ENCODE measurements at places on chromosomes 7 and 10. TPM values are rescaled to one million over a fixed set of nuclear protein-coding genes. Genes with fewer than 3 reads are reported as not detected.

DNA sequence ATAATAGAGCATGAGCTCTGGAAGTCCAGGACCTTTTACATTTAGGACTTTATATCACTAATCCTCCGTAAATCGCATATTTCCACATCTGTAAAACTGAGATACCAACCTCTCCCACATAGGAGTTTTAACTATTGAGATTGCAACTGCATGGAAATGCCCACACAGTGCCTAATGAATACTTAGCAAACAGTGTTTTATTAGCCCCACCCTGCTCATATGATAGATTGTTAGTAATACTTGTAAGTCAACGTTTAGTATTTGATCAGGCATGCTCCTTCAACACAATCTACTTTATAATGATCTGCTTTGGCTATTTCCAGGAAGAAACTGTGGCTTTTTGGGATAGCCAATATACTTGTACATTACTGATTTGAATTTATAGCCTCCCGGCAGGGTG lies 8.5 kb downstream of the PDZD8 start:
- DNase-seq = no peak

DNA sequence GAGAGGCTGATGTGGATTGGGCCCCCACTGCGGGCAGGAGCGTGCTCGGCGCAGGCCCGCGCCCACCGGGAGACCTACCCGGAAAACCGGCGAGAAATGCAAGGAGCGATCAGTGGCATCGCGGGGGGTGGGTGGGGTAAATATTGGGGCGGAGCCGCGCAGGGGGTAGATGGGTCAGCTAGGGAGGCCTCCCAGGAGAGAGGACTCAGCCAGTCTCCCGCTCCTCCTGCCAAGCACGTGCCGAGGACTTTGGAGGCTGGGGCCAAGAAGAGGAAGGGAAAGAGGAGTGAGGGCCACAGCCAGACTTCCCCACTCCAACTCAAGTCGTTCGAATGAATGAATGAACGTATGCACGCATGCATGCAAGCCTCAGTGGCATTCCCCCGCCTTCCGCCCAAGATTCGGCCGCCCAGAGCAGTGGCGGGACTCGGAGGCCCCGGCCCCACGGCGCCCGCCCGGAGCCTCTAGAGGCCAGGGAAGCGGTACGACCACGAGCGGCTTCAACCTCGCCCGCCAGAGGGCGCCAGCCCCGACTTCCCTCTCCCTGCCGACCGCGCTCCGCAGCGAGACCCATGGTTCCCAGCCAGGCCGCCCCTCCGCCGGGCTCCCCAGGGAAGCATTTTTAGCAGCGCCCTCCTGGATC lies 3.6 kb downstream of the NPM3 start:
- no peak for DNase-seq

GRCh38 chr10:69901628-69902505 lies 100.2 kb downstream of the COL13A1 start:
- no peak for DNase-seq

- no peak for DNase-seq
Observed at GRCh38 chr7:74236284-74236683, 17.9 kb downstream of the RFC2 start.

- no peak for DNase-seq
Observed at GRCh38 chr7:8444468-8444769, 11.0 kb downstream of the NXPH1 start.

- no peak for DNase-seq
Observed at GRCh38 chr10:31071232-31072005, 39.8 kb upstream of the ZNF438 start.

DNA sequence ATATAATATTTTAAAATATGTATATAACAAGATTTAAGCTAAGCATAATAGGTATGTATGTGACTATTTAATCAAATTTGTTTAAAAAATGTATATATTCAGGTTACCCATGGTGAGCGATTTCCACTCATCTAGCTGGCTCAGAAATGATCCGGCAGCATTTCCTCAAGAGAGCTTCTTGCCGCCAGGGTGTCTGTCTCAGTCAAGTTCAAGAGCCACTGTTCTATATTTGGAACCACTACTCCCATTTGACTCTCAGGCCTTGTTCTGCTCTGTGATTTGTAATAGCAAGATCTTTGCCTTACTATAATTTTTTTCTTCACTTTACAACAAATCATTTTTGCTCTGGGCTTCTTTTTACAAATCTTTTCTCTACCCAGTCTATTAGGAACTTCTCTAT lies 48.7 kb upstream of the CNTNAP2 start:
- no peak for DNase-seq

DNA sequence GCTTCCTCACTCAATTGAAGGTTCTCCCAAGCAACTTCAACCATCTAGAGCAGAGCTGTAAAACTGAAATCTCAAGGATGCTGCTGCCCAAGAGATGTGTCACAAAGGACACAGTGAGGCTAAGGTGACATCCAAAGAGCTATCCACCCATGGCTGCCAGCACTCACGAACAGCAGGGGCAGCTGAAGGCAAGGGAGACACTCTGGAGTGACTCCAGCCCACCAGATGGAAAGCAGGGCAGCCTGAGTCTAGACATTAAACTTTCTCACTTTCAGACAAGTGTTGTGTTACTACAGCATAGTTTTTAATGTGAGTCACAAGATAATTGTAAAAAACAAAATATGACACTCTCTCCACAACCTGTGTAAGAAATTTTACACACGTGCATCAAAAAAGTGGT lies 113.5 kb downstream of the LARP4B start:
- DNase-seq = no peak

DNA sequence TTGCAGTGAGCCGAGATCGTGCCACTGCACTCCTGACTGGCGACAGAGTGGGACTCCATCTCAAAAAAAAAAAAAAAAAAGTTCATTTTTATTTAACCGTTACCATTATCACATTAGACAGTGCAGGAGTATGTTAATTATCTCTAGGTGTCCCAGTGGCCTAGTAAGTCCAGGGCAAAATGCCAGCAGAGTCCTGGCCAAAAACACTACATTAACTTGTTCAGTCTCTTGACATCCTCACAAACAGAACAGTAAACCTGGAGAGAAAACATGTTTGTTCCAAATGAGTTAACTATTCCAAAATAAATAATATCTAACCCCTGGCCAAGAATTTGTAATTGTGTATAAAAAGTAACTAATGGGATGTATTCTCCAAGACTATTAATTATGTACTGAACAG lies 43.2 kb downstream of the PTPRZ1 start:
- no peak for DNase-seq

GRCh38 chr10:103876155-103876554 lies 20.8 kb upstream of the SH3PXD2A start:
- DNase-seq = no peak

DNA sequence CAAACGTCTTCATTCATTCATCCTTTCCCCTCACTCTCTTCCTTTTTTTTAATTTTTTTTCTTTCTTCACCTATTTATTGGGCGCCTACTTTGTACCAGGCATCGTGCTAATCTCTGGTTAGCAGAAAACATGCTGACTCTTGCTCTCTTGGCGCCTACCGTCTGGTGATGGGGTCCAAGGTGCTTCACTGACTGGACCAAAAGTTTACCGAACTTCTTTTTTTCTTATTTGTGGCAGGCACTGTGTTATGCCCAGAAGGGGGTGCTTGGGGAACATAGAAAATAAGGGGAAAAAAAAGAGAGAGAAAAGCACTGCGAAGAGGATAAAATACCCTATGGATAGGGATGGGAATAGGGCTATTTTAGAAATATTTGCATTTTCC lies 505 bp upstream of the FAM204A start:
- no peak for DNase-seq

GRCh38 chr7:127798023-127798422 lies 146.0 kb downstream of the SND1 start:
- DNase-seq = no peak

GRCh38 chr7:132130497-132130896 lies 445.8 kb downstream of the PLXNA4 start:
- no peak for DNase-seq

GRCh38 chr10:10366836-10367235 lies 650.8 kb upstream of the CELF2 start:
- no peak for DNase-seq

DNA sequence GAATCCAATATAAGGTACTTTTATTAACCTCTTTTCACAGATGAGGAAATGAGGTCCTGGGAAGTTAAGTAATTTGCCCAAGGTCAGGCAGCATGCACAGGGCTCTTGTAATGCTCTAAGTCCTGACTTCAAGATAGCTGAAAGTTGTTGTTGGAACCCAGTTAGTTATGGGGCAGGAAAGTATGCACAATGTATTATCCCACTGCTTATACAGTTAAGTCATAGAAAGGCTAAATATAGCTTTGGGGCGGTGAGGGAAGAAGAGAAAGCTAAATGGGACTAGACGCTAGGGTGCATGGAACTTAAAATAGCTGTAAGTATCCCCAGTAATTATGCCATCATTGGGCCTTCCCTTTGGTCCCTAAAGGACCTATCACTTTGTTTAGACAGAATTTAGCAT lies 9.2 kb downstream of the GLCCI1 start:
- no peak for DNase-seq

GRCh38 chr10:130580975-130581374 lies 444.8 kb downstream of the GLRX3 start:
- no peak for DNase-seq

The ASZ1 gene
- not detected for total RNA-seq

The ATOH7 gene
- not detected for total RNA-seq

The PNLIPRP3 gene
- not detected for total RNA-seq

The SIRT1 gene
- total RNA-seq = 17.1 TPM

The CDC123 gene
- 60.7 TPM for total RNA-seq

The VPS26A gene
- total RNA-seq = 66.3 TPM

The GRM3 gene
- not detected for total RNA-seq

The RPEL1 gene
- total RNA-seq = not detected

The UTF1 gene
- total RNA-seq = not detected
